Mammary epithelial cell (primary cell): ENCODE measurements at places on chromosomes 6 and 20. TPM values are rescaled to one million over a fixed set of nuclear protein-coding genes. Genes with fewer than 3 reads are reported as not detected.

The CLPSL2 gene
- not detected in 2 replicates for total RNA-seq

The ZSCAN12 gene
- total RNA-seq = 5.3 and 5.6 TPM in 2 replicates

The KCNK5 gene
- not detected in 2 replicates for total RNA-seq

The ARHGAP40 gene
- total RNA-seq = 1.2 and 1.7 TPM in 2 replicates

The NFATC2 gene
- not detected in 2 replicates for total RNA-seq

The KCNS1 gene
- 0.26 TPM in 1 of 2 replicates, not detected in the other for total RNA-seq

The KIAA0408 gene
- total RNA-seq = not detected

The NT5E gene
- total RNA-seq = 74.2 TPM

The AVP gene
- total RNA-seq = not detected

The GPR6 gene
- not detected in 2 replicates for total RNA-seq

The ZC2HC1B gene
- not detected in 2 replicates for total RNA-seq

The TREM1 gene
- total RNA-seq = 1.2 and 1.7 TPM in 2 replicates

The THBD gene
- total RNA-seq = 36.7 TPM

The KIFC1 gene
- total RNA-seq = 2.8 TPM
